ENCODE measurements at places on chromosomes 2 and 18.

DNA sequence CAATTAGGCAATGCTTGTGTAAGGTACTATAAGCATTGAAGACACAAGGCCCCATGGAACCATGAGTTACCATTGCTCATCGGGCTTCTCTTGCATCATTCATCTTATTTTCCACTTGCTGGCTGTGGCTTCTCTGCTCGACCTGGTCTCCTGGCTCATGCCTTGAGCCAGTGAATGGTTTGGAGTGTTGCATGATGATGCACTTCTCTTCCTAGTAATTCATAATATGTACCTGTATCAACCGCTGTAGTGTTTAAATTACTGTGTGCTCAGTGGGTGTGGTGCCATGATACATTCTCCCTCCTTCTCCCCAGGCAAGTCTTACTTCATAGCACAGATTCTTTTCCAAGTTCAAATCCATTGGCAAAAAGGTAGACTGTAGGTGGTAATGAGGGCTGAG is 66.8 kb downstream of the ABCA12 start:
- DNase-seq: no peak

- DNase-seq: no peak
Observed at GRCh38 chr18:62957885-62958472, 242.6 kb downstream of the PHLPP1 start.

- no peak for DNase-seq
Observed at GRCh38 chr2:29009711-29010677, 28.9 kb downstream of the TOGARAM2 start.

DNA sequence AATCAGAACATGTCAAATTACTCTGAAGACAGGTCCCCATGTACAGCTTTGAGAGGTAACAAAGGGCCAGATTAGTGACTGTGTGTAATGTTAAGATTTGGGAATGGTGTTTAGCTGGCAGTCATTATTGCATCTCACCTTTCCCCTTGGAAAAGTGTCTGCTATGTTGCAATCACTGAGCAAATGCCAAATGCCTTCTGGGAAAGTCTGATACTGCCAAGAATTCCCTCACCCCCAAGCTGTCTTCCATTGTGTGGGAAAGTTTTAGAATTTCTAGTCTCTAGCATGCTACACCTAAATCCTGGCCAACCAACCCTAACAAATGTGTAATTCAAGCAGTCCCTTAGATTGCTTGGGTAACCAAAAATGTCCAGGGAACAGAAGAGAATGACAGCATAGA is 13.6 kb upstream of the PELI1 start:
- no peak for DNase-seq

GRCh38 chr2:143725400-143725799 is 596.2 kb downstream of the ARHGAP15 start:
- DNase-seq: no peak

DNA sequence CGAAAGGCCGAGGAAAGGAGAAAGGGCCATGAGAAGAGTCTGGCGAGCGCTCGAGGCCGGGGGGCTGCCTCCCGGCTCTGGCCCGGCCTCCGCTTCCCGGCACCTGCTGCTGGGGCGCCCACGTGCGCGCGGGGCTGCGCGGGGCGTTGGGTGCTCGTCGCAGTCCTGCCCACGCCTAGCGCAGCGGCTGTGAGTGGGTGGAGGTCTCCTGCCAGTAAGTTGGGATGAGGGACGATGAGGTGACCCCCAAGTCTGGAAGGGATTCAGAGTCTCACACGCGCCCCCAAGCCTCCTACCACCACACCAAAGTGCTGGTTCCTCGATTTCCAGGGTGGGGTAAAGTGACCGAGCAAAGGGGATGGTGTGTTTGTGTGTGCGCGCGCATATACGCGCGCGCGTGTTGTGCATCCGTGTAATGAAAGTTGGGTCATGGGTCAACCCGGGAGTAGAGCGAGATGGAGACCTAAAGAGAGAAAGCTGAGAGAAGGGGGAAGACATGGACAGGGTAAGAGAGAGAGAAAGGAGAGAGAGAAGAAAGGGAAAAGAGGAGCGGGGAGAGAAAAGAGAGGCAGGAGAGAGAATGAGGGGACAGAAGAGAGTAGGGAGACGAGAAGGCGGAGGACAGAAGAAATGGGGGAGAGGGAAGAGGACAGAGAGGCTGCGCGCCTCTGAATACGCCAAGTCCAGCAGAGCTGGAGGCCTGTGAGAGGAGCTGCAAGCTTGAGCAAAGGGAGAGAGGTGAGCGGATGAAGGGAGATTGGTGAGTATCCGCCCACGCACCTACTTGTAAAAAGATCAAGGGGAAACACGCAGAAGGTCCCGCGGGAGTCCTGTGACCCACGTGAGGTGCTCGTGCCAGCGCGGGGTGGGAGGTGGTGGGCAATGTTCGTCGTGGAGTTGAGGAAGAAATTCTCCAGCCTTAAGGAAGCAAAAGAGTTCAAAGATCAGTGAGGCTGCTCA is 1.7 kb upstream of the NETO1 start:
- no peak for DNase-seq

- no peak for DNase-seq
Observed at GRCh38 chr2:108630567-108631405, 88.5 kb upstream of the RANBP2 start.

DNA sequence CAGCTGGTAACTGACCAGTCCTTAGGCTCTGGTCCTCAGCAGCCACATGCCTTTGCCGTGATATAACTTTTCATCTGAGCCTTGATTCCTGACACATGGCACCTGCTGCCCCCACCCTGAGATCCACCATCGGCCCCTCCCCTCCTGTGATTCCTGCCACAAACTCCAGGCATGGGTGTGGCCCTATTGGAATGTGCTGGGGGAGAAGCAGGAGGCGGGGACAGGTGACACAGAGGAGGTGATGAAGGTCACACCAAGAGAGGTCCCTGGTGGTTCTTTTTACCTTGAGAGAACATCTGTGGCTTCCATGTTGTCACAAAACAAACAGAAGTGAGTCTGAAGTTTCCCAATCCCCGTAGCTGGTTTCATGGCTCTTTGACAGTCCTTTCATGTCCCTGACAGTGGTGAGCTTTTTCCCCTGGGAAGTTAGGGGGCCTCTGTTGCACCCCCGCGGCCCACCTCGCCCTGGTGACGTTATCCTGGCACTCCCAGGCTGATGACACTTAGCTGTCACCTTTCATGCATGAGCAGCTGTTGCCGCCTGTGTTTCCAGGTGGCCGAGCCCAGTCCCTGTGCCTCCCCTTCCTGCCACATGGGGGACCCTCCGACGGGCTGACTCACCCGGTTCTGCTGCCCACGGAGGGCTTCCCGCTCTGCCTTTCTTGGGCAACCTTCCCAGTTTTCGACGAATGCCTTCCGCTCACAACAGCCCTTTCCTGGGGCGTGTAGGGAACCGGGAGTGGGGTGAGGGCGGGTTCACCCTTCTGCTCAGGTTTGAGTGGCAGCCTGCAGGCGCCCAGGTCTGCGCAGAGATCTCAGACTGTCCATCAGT is 66.3 kb upstream of the GLI2 start:
- no peak for DNase-seq

GRCh38 chr18:34862561-34862960 is 152.5 kb downstream of the DTNA start:
- DNase-seq: no peak

DNA sequence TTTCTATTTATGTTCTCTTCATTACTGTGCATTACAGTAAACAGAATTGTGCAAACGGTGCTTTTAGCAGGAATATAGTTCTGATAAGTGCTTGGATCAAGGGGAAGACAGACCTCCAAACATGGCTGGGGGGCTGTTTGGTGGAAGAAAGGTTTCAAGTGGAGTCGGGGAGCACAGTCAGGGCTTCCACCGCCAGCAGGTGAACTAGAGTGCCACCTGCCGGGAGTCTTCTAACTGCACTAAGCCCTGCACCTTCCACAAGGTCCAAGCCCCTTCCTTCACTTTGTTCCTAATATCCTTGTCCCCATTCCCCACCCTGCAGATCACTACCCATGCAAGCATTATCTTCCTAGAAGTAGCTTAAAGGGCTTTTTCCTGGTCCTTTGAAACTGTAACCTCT is 11.1 kb downstream of the ONECUT2 start:
- no peak for DNase-seq

DNA sequence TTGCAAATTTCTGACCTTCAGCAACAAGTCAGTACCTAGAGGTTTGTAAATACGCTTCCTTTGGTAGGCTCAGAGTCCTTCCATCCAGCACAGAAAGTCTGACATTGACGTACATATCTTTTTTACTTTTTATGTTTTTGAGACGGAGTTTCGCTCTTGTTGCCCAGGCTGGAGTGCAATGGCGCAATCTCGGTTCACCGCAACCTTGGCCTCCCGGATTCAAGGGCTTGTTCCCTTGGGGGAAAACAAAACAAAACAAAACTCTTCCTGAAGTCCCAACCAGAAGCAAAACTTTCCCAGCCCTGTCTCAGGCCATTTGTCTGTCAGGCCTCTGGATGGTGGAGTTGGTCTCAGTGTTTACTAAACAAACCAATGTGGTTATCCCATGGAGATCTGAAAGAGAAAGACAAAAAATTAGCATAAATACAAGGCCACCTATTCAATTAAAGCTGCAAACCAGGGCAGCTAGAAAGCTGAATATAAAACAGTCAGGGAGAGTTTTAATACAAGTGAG is 29.6 kb upstream of the ATL2 start:
- no peak for DNase-seq

- DNase-seq: no peak
Observed at GRCh38 chr18:38695559-38696280, 1130.1 kb upstream of the CELF4 start.

Data from spinal cord (tissue), 10 donors.